CD4-positive, alpha-beta T cell treated with Interleukin-4 for 4 hours (primary cell): ENCODE measurements at places on chromosomes 3 and 15.

DNA sequence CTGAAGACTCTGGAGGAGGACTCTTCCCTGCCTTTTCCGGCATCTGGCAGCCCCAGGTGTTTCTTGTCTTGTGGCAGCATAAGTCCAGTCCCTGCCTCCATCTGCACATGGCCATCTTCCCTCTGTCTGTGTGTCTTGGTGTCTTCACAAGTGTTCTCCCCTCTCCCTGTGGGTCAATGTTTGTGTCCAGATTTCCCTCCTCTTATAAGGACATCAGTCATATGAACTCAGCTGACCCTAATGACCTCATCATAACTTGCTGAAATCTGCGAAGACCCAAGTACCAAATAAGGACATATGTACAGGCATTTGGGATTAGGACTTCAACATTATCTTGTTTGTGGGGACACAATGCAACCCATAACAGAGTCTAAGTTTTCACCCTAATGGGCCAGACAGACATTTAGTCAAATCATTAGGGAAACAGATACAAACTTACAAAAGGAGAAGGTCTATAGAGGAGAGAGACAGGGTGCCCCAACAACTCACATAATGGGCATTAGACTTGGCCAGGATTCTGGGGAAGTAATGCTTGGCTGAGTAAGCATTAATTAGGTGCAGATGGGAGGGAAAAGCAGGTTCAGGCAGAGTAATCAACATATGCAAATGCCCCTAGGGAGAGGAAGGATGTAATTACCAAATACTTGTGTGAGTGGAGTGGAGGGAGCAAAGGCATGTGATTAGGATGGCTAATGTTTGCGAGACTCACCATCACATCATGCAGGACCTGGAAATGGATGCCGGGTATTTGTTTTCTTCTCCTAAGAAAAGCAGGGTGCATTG is 372.8 kb upstream of the TBL1XR1 start:
- DNase-seq, result no peak

DNA sequence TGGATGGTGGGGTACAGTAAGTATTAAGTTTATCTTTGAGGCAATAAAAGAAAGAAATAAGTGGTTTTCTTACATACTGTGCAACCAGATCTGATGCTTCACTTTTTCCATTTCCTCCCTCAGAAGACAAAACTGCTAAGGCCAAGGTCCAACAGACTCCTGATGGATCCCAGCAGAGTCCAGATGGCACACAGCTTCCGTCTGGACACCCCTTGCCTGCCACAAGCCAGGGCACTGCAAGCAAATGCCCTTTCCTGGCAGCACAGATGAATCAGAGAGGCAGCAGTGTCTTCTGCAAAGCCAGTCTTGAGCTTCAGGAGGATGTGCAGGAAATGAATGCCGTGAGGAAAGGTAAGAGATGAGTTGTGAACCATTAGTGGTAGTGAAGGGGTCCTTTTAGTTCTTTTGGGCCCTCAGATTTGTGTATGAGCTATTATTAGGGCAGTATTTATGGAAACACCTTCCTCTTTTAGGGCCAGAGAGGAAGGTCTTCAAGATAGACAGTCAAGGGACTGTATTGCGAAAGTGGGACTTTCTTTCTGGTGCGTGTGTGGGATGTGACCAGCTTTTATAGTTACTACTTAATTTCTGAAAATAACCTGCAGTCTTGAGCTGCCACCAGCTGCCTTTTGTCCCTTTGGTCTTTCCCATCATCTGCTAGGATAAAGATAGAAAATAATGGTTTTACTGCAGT is 4.6 kb downstream of the ALAS1 start:
- no peak for DNase-seq

GRCh38 chr3:36418296-36418695 is 38.0 kb downstream of the STAC start:
- no peak for DNase-seq

DNA sequence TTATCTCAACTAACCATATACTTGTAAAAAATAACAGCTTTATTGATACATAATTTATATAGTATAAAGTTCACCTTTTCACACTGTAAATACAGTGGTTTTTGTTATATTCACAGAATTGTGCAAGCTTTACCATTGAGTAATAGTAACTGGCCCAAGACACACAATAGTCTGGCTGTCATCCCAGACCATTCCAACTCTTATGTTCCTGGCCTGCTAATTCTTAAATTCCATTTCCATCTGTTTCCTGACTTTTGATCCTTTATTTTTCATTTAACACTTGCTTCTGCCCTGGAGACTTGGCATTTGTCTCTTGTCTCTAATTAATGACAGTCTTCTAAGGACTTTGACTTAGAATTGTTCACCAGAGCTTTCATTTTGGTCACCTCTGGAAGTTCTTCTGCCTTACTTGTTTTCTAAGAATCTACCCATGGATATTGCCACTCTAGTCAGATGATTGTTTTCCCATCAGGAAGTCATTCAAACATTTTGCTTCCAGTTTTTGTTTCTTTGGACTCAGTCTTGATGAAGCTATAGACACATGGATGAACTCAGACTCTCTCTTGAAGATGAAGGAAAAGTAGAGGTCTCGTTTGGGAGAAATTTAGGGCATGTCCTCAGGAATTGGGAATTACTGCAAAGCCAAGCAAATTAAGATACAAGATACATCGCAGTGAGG is 27.2 kb upstream of the PLSCR4 start:
- DNase-seq, result no peak

DNA sequence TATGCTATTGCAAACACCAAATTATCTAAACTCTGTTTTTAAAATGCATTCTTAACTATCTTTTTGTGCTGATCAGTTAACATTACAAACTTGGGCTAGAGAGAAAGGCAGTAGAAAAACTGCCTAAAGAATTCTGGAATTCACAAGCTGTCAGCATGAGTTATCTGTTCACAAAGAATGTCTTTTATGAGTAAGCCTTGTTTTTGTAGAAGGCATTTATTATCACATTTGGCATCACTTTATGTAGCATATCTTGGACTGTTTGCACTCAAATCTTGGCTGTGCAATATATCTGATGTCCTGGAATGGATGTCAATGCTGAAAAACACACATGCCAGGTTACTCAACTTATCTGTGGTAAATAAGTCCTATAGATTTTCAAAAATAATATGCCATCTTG is 15.5 kb upstream of the BCHE start:
- DNase-seq, result no peak
